ENCODE measurements at places on chromosomes 12 and 14.

GRCh38 chr12:65891987-65892481 is 67.8 kb downstream of the HMGA2 start:
- no peak for DNase-seq

DNA sequence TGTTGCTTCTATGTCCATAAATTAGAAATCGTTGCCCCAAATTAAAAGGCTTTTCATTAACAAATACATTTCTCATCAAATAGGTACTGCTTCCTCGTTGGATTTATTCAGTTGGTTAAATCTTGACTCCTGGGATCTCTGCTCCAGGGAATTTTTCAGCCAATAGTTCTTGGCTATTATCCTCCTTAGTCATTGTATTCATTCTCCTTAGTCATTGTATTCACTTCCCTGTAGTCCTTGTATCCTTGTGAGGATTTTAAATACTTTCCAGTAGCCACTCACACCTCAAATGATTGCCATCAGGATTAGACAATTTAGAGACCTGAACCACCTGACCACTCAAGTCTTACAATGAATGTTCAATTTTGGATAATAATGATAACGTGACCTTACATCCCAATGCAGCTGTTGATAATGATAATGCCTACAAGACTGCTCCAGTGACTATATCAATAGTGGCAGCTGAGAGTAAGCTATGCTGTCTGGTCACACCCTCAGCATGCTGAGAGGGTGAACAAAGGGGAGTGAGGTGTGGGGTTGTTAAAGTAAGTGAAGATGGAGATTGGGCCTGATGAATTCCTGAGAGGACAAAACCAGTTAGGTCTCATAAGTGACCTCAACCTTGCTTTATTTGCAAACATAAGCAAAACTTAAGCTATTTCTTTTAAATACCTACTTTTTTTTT is 193.7 kb upstream of the RTL1 start:
- DNase-seq: no peak

- no peak for DNase-seq
Observed at GRCh38 chr12:20309504-20310148, 58.7 kb upstream of the PDE3A start.

- DNase-seq: no peak
Observed at GRCh38 chr14:104144911-104145825, 6.8 kb downstream of the KIF26A start.

DNA sequence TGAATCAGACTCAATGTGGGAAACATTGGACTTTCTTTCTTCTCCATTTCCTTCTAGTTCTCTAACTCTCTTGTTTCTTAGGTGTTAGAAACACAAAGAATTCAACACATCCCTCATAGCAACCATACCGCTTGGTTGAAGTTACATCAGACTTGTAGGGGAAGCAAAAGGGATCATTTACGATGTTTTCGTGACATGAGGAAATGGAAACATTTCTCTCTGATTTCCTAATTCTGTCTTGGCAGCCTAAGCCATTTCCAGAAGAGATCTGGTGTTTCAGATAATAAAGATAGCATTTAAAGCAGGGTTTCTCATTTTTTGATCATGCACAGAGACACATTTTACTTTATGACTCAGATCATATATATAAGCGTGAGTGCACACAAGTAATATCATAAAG is 202.0 kb downstream of the TMEM132C start:
- no peak for DNase-seq

GRCh38 chr12:119864591-119864990 is 12.5 kb downstream of the CIT start:
- no peak for DNase-seq
